ENCODE measurements at places on chromosomes 2 and 18.

DNA sequence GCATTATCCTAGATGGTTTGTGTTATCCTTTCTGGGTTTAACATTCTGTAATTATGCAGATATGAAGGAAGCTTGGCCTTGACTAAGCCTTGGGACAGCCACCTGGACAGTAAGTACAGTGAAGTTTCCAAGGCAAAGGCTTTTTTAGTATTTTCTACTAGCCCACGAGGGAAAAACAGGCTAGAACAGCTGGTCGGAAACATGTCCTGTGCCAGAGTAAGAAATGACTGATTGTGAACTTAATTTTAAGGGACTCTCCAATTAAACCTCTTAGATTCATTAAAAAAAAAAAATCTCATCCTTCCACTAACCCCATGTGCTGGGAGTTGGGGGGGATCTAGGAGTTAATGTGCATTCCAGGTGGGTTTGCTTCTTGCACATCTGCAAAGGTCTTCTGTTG is 720.8 kb downstream of the SLC4A3 start:
- DNase-seq: no peak

DNA sequence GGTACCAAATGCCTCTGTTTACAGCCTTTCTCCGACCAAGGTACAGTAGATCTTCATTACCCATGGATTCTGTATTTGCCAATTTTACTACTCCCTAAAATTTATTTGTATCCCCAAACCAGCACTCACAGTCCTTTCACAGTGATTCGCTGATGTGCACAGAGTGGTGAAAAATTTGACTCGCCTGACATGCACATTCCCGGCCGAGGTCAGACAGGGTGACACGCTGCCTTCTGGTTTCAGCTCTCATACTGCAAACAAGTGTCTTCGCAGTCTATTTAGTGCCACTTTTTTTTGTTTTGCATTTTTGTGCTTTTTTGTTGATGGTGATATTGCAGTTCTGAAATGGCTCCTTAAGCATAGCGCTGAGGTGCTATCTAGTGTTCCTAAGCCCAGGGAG is 71.0 kb downstream of the MAPK4 start:
- DNase-seq: no peak

- no peak for DNase-seq
These were observed 8.8 kb upstream of the ADI1 start for GRCh38 chr2:3527886-3528785.

DNA sequence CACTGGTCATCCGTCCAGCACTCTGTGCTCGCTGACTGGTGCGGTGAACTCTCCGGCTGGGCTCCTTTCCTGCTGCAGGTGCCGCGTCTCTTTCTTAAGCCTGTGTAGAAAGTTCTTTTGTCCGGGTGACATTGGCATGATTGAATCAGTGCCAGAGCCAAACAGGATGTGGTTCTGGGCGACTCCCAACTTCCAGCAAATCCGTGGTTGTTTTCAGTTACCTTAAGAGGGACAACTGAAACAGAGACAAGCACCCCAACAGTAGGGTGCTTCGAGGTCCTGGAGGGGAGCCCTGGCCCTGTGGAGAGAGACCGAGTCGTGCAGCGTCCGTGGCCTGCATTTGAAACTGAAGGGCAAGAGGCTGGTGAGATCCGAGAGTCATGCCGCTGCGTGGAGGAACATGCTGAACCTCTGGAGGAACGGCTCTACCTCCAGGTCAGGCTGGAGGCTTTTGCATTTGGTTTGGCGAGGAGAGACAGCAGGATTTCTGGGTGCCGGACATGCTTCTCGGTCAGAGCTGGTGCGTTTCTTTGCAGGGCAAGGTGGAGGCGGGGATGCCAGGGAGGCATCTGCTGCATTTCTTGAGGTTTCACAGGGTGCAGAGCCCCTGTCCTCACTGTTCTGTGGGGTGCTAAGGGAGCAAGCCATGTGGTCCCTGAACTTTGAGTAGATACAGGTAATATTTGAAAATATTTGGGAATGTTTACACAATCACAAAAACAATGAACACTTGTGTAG is 26.8 kb downstream of the SH3BP4 start:
- peak; percentile 25 for DNase-seq

DNA sequence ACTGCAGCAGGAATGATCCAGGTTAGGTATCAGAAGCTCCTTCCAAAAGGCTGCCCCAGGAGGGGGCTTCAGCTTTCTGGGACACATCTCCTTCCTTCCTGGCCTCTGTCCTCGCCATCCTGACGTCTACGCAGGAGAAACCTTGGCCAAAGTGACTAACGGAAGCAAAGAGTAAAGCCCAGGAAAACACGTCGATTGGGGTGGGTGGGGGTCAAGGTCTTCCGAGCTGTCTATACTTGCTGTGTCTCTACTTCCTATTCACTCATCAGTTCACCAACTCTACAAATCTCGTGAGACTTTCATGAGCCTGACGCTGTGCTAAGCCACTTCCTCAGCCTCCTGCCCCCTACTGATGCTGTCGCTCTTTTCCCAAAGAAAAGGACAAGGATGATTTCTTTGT is 212.6 kb downstream of the TNS1 start:
- DNase-seq: no peak

- no peak for DNase-seq
These were observed 39.1 kb downstream of the CAPN13 start for GRCh38 chr2:30768036-30768686.

GRCh38 chr2:48587560-48587959 is 30.1 kb upstream of the GTF2A1L start:
- no peak for DNase-seq

- DNase-seq: peak; percentile 81
These were observed 396.8 kb downstream of the NCKAP5 start for GRCh38 chr2:133171393-133172004.

DNA sequence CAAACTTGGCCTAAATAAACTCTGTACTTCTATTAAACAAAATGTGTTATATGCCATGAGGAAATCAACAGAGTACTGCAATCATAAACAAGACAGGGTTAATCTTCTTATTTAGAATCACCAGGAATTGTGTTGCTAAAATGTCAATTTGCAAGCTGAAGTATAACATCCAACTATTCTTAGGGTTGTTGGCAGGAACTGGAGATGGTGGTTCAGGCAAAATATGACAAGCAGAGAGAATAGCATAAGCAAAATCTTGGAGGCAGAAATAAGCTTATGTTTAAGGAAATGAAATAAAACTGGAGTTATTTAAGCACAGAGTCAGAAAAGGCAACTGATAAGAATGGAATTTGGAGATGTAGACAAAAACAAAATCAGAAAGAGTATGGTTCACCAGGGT is 463.8 kb upstream of the SLC8A1 start:
- no peak for DNase-seq

DNA sequence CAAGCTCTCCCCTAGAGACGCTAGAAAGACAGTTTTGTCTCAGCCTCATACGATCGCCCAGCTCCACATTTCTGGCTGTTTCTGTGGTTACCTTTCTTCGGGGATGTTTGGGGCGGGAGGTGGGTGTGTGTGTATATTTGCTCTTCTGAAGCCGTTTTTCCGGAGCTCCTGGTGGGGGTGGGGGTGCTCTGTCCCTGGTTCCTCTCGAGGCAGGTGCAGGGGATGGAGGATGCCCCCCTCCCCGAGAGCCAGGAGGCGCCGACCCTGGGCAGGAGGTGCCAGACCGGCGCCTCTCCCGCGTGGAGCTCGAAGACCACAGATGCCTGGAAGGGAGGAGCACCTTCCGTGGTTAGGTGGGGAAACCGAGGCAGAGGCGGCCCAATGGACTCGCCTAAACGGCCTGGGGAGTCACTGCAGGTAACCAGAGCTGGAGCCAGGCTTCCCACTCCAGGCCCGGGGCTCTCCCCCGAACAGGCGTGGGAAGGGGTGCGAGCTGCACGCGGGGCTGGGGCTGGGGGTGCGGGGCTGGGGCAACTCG is 694 bp upstream of the HPCAL1 start:
- peak; percentile 36 for DNase-seq

DNA sequence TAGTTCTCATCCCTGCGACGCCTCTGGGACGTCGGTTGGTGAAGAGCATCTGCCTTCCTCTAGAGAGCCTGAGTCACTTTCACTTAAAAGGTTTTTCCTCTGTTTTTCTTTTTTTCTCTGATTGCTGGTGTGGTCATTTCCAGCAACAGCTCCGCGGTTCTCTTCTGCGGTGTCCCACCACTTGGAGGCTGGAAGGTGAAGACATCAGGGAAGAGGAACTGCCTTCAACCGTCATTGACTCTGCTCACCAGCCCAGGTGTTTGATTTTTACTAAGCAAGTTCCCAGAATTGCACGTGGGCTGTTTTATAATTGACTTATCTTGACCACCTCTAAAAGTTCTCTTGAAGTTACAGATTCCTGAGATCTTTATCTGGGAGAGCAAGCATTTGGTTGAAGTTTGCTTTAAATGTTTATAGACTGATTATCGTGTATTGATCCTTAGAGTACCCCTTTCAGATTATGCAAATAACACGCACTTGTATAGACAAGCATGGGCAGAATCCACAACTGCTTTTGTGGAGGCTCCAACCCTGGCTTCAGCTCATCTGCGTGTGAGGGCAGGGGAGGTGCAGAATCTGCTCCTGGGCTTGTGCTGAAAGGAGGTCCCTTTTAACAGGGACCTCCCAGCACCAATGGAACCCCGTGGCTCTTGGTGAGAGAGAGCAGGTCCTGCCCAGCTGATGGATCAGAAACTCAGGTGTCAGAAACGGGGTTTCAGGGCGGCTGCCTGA is 3.5 kb downstream of the CTDP1 start:
- no peak for DNase-seq

DNA sequence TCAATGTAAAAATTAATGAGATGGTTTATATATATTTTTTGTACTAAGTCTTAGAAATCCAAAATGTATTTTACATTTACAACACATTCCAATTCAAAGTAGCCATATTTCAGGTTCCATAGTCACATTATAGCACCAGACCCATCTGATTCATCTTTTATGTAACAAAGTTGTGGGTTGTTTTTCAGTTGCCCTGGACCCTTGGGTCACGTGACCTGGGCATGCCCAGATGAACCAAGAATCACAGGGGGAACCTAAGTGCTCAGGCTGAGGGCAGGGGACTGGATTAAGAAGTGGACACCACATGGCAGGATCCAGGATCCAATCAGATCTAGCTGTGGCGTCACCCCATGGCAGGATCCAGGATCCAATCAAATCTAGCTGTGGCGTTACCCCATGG is 44.9 kb upstream of the NDUFV2 start:
- no peak for DNase-seq

GRCh38 chr2:122748552-122749011 is 993.1 kb downstream of the TSN start:
- DNase-seq: peak; percentile 75

- DNase-seq: no peak
These were observed 17.3 kb downstream of the PTPN18 start for GRCh38 chr2:130372833-130373807.

GRCh38 chr18:54882318-54882717 is 54.0 kb downstream of the RAB27B start:
- DNase-seq: no peak

DNA sequence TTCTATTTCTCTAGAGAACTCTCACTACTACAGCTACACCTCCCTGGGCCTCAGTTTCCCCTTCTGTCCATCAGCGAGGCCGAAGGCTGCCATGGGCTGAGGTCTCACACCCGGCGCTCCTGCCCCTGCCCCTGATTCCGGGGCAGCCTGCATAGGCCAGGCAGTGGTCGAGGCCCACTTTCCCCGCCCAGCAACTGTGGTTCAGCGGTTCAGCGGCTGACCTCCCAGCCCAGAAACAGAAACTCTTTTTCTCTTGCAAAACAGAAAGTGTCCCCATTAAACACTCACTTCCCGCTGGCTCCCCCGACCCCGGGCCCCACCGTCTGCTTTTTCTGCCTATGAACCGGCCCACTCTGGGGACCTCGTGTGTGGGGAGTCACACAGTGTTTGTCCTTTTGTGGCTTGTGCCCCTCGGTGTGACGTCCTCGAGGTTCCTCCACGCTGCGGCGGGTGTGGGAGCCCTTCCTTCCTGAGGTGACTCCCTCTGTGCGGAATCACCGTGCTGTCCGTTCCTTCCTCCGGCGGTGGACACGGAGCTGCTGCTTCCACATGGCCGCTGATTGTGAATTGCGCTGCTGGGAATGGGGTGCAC is 16.0 kb downstream of the PDCD1 start:
- DNase-seq: no peak

DNA sequence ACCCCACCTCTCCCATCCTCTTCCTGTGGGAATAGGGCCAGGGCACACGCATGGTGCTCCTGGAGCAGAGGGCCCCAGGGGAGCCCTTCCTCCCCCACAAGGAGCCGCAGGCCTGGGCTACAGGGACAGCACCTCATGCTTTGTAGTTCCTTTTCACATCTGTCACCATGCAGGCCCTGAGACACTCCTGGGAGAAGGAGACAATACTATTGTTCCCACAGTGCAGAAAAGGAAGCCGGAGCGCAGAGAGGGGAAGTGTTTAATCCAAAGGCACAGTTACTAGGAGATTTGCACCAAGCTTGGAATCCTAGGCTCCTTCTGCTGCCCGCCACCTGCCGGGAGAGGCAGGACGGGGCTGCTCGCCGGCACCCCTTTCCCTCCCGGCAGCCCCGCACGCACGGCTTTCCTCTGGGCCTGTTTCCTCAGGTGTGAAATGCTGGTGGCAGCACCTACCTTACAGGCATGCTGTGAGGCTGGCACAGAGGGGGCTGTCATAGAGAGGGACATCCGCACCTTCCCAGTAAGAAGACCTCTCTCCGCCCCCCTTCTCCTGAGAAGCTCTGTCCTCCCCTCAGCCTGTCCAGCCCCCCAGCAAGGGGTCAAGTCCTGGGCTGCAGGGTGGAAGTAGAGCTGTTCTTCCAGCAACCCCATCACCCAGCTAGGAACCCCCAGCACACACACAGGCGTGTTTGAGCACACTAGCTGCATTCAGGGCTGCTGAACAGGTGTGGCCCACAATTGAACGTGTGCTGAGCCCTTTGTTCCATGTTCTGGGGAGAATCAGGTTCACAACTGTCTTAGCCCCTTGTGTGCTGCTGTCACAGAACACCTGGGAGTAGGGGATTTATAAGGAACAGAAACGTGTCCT is 62.6 kb downstream of the SMAD7 start:
- DNase-seq: no peak

- no peak for DNase-seq
These were observed 204.3 kb upstream of the CCDC68 start for GRCh38 chr18:55163550-55163949.

DNA sequence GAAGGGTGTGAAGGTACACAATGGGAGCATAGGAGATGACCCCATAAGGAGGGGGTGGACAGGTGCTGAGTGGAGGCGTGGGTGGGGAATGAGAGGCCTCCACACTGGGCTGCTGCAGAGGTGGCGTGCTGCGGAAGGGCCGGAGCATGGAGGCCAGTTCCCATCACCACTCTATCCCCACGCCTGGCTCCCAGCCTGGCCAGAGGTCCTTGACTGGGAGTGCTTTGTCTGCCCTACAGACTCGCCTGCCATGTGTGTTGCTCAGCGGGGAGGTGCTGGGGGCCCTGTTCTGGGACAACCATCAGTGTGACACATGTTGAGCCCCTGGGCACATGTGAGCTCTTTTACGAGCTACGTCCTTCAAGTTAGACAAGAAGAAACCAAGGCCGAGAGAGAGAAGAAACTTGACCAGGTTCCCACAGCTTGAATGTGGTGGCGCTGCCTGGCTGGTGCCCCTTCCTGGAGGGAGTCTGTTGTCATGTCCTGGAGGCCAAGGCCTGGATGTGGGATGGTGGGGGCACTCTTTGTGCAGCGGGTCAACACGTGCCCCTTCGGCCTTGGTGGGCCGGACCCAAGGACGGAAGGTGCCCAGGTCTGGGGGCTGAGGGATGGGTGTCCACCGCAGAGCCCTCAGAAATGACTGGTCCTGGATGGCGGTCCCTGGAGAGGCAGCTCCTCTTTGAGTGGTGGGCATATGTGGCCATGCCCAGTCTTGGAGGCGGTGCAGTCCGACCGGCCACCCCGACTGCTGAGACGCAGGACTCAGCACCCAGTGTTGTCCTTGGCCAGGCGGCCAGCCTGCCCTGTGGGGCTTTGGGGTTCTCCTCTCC is 1.2 kb upstream of the INPP5D start:
- DNase-seq: no peak

- no peak for DNase-seq
These were observed 161.9 kb upstream of the SKOR2 start for GRCh38 chr18:47413327-47413726.

All from DMS153 (cell line).